ENCODE measurements at places on chromosomes 11 and 22.

- DNase-seq = no peak
These were observed 4.2 kb downstream of the MRGPRF start for GRCh38 chr11:69008737-69009440.

DNA sequence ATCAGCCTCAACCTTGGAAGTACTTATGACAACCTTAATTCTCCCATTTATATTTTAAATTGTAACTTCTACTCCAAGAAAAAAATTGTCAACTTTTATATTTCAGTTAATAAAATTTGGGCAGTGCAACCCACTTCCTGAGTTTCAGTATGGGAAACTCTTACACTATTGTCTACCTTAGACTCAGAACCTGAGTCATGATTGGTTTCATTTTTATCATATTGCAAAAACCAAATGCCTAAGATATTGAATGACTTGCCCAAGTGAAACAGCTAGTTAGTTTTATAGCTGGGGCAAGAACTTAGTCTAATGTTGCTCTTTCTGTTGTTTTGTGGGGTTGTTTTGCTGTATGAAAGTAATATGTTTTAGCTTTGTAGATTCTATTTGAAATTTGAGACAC is 334.0 kb upstream of the ARHGAP42 start:
- no peak for DNase-seq

DNA sequence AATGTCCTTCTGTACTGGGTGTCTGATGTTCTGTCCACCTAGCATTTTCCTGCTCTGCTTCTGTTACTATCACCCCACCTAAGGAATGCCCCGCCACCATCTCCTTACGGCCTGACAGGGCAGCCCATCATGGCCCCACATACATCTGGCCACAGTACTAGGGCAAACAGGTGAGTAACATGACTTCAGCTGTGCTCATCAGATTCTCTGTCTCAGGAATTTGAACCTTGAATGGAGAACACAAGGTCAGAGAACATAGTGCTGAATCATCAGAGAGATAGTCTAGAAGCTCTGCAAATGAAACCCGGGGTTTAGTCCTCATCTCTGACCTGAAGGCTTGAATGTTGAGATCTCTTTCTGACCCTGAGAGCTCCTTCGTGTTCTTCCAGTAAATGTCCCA is 32.4 kb downstream of the ZC3H12C start:
- no peak for DNase-seq

DNA sequence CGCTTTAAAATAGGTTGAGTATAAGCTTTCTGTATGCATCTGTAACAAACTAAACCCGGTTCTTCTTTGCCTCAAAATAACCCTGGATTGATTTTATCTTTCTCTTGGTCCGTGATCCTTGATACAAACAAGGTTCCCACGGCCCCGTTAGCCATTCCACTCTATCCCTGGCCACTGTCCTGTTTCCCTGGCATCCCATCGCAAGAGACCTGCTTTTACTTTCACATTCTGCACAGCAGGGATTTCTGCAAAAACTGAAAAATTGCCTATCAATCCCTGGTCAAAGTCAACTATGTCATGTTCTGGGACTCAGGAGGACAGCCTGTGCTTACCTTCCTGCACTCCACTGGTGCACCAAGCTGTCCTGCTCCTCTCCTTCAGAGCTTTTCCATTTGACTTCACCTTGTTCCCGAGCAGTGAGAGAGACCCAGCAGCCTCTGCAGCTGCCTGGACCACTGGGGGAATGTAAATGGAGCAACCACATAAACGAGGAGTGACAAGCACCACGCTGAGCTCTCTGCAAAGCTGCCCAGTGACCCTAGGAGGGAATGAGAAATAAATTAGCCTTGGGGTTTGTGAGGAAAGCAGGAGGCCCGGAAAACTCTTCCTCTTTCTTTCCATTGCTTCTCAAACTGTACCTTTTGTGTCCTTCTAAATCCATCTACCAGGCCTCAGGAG is 175.9 kb downstream of the NTM start:
- no peak for DNase-seq

GRCh38 chr11:70585236-70585545 is 186.9 kb downstream of the CTTN start:
- DNase-seq = no peak

GRCh38 chr11:17393472-17393871 is 5.0 kb upstream of the KCNJ11 start:
- no peak for DNase-seq

GRCh38 chr22:28480000-28480715 is 199.5 kb downstream of the TTC28 start:
- no peak for DNase-seq

DNA sequence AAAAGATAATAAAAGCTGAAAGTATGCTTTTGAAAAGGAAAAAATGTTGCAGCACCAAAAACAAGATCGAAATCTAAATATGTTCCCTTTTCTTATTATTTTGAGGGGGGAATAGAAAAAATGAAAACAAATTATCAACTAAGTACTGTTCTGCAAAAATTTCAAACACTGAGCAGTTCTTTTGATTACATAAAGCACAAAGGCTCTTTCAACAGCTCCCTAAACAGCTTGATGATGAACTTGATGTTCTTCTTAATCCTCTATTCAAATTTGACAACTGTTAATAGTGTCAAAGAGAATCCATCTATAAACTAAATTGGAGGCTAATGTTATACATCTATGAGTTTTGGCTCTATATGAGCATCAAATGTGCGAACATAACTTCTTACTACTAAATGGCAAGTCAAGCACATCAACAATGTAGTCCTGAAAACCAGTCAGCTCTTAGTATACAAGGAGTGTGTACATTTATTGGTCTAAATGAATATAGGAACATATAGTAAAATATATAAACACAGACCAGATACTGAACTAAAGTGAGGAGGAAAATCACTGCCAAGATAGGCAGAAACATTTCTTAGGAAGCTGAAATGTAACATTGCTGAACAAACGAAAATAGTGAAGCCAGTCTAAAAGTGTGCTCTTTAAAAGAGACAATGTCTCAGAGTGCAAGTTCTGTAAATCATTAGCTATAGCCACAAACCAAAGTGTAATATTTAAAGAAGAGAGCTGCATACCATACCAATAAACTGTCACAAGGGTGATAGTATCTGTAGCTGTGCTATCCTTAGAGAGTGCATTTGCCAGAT is 94.3 kb downstream of the SOX6 start:
- no peak for DNase-seq

- no peak for DNase-seq
These were observed 9.6 kb upstream of the UCP3 start for GRCh38 chr11:74018331-74019005.

DNA sequence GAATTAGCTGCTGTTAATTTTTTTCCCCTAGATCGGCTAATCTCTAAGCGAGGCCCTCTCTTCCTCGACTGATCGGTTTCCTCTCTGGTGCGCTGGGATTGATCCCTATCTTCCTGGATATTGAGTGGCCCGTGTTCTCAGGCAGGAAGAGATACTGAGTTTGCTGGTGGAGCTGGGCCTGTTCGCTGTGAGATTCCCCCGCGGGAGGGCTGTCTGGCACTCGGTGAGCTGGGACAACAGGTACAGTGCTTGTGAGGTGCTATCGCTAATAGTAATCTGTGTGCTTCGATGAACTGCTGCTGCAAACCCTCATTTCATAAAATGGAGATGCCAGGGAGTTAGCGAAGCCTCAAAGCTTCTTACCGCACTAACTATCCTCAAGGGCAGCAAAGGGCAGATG is 310.3 kb downstream of the NXPE2 start:
- no peak for DNase-seq

DNA sequence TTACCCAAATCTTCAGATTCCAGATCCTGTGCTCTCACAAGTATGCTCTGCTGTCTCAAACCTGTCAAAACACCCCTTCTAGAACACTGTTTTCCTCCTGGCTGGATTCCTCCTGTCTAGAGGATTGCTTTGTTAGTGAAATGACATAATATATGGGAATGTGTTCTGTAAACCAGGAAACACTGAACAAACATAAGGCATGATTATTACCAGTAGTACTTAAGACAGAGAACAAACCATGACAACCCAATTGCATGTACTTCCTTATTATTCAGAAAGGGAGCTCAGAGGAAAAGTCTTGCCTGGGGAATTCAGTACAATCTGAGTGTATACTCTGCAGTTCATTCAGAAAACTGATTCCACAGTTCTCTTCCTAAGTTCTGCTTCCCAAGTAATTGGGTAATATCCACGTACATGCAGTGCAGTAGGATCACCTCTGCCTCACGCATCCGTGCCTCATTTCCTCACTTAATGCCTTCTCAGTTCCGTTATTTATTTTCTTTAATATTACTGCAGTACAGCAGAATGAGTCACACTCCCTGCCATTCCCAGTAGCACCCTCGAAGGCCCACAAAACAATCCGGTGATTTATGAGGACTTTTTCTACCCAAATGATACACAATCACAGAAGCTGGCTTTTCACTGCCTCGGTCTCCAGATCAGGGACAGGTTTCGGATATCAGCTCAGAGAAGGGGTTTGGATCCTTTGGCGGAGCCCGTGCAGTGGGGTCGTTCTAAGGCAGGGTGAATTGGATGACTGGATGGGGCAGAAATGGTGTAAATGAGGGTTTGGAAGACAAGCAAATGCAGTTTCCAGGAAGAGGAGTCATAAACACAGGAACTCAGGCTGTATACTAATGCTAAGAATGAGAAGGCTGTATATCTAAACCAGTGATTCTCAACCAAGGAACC is 896.9 kb downstream of the KCNA4 start:
- no peak for DNase-seq

DNA sequence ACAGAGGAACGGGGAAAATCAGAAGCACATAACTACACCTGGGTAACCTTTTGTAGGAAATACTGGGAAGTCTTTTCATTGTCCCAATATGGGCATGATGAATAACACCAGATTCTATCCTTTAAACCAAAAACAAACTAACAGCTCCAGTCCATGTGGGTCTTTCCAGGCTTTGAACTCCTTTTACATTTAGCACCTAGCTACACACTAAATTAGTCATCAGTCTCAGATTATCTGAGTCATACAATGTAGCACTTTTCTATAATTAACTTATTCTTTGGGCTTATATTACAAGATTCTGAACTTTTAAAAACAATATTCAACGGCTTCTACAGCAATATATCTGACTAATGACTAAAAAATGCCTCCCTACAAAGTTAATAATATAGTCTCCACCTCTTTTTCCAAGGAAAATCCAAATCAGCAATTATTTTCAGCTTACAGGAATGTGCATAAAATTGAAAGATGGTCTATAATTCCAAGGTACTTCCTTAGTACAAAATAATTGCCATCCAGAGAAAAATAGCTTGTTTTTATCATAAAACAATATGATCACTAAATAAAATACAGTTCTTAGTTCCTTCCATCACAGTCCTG is 26.3 kb downstream of the STK33 start:
- no peak for DNase-seq

- no peak for DNase-seq
These were observed 25.8 kb downstream of the USP35 start for GRCh38 chr11:78214331-78215194.
